ENCODE measurements at places on chromosomes 6 and 20.

DNA sequence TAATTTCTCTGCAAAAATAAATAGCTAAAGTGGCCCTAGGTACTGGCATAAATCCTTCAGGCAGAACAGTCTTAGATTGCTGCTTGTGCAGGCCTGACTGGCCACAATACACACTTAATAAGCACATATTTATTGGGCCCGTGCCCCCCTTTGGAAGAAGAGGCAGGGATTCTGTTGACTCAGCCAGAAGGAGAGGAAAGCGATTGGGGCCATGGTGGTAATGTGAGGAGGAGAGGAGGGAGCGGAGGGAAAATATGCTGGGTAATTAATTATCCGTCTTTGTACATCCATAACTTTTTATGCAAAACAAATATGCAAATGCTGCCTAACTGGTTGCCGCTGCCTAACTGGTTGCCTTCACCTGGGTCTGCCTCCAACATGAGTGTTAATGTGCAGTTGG, 36.2 kb downstream of the CD40 start:
- no peak for DNase-seq

GRCh38 chr20:58815448-58815847, 35.3 kb downstream of the GNAS-AS1 start:
- DNase-seq = no peak

DNA sequence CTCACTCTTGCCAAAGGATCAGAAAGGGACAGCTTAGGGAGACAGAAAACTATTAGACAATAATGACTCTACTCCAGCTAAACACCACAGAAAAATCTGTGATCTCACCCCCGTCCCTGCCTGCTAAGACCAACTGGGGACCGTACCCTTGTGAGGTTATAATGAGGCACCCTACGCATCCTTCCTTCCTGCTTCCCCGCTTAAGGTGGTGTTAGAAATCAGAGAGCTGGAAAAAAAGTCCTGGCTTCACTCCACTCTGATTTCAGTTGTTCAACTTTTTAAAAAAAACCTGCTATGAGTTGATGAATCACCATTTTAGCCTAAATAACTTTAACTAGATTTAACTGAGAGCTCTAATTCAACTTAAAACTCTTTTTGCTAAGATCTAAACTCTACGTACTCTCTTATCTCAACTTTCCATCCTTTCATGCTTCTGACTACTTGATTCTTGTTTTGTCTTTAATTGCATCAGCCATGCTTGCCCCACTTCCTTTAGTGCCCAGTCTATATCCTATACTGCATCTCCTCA, 35.8 kb upstream of the TMEM14A start:
- no peak for DNase-seq

DNA sequence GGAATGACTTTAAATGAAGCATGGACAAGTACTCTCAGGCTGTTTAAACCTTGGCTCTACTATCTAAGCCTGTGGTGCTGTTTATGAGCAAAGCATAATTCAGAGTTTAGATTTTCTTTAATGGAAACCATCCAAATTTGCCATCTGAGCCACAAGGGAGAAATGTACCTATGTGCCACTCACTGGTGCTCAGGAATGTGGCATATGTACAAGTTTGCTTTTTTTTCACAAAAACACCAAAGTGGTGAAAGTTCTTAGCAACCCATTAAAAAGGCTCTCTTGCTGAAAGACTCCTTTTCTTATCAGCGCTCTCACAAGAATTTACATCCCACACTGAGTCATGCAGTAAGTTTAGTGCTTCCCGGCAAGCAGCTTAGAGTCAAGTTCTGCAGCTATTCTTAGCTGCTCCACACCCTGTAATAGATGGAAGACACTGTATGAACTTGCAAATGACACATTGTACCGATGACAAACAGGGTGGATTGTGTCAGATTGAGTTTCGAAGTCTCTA, 57.3 kb upstream of the MLIP start:
- DNase-seq = no peak

GRCh38 chr6:14728396-14729024, 517.4 kb upstream of the JARID2 start:
- no peak for DNase-seq

- peak; percentile 52 for DNase-seq
Observed at GRCh38 chr6:42451333-42452170, at the start of gene TRERF1. Gene TRERF1, minus strand, starts transcription at chr6:42451926. Its CDS starts 182,336 bp downstream, at chr6:42269590.

DNA sequence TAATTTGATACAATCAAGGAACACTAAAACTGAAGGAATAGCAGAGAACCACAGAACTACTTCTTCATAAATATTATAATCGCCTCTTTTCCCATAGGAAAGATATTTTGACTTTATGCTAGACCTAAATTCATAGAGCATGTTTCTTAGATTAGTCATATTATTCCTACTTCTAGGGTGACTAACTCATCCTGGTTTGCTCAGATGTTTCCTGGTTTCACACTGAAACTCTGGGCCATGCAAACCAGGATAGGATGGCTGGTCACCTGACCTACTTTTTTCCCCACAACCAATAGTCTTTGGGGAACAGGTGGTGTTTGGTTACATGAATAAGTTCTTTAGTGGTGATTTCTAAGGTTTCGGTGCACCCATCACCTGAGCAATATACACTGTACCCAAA, 42.8 kb downstream of the MMS22L start:
- no peak for DNase-seq

DNA sequence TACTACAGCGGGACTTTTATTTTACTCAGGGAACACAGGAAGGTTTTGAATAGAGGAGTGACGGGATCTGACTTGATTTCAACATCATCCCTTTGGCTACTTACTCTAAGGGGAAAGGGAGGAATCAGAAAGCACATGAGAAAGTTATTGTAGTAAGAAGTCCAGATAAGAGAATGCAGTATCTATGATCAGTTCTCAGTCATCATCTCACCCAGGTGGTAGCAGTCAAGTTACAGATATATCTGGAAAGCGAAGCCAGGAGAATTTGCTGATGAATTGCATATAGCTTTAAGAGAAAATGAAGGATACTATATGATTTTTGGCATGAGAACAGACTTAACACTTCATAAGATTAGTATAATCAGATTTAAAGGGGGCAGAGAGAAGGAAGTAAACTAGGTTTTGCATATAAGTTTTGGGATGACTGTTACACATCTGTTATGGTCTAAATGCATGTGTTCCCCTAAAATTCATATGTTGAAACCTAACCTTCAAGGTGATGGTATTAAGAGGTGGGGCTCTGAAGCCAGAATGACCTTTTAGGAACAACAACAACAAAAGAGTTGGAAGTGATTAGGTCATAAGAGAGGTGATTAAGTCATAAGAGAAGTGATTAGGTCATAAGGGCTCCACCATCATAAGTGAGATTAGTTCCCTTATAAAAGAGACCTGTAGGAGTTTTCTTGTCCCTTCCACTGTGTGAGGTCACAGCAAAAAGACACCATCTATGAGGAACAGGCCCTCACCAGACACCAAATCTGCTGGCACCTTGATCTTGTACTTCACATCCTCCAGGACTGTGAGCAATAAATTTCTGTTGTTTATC, 6.7 kb downstream of the RAD21L1 start:
- no peak for DNase-seq

- DNase-seq = no peak
Observed at GRCh38 chr6:41580690-41581089, 34.5 kb downstream of the FOXP4 start.

- no peak for DNase-seq
Observed at GRCh38 chr20:47529840-47530239, 28.2 kb downstream of the NCOA3 start.
